Pancreas (tissue), 10 donors: ENCODE measurements at places on chromosomes 6 and 20. TPM values are rescaled to one million over a fixed set of nuclear protein-coding genes. Genes with fewer than 3 reads are reported as not detected.

GRCh38 chr20:34013554-34013953, 19.8 kb downstream of the RALY start:
- peaks cover 25% of the 10 kb centered on the region for H3K4me1 ChIP-seq
- H3K27ac ChIP-seq: no peak overlapping the region
- H3K27me3 ChIP-seq: no peaks in the 10 kb centered on the region
- no peak for DNase-seq
- H3K4me3 ChIP-seq: no peak overlapping the region

DNA sequence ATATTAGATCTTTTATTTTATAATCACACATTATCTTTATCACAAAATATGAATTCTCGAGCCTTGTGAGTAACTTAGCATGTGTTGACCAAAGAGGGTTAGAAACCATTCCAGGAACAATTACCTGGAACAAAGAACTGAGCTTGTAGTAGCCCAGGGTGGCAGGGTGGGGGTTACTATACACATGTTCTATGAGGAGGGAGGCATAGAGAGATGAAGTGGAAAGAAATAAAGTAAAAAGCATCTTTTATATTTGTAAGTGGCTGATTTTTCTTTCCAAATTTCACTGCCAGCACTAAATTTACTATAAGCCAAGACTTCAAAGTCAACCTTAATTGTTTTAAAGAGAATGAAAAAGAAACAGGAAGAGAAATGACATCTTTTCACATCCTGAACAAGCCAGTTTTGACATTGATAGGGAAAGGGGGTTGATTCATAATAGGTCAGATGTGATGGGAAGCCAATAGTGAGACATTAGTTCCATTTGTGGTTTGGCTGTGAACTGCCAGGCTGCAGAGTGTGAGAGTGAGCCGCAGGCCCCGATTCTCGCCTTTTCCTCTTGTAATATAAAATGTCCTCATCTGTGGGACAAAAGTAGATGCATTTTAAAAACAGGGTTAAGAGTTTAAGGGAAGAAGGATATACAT, 52.7 kb upstream of the MYB start:
- H3K27ac ChIP-seq: no peak overlapping the region
- no peaks in the 10 kb centered on the region for H3K36me3 ChIP-seq
- no peak for DNase-seq
- H3K4me3 ChIP-seq: no peak overlapping the region
- no peaks in the 10 kb centered on the region for H3K4me1 ChIP-seq

DNA sequence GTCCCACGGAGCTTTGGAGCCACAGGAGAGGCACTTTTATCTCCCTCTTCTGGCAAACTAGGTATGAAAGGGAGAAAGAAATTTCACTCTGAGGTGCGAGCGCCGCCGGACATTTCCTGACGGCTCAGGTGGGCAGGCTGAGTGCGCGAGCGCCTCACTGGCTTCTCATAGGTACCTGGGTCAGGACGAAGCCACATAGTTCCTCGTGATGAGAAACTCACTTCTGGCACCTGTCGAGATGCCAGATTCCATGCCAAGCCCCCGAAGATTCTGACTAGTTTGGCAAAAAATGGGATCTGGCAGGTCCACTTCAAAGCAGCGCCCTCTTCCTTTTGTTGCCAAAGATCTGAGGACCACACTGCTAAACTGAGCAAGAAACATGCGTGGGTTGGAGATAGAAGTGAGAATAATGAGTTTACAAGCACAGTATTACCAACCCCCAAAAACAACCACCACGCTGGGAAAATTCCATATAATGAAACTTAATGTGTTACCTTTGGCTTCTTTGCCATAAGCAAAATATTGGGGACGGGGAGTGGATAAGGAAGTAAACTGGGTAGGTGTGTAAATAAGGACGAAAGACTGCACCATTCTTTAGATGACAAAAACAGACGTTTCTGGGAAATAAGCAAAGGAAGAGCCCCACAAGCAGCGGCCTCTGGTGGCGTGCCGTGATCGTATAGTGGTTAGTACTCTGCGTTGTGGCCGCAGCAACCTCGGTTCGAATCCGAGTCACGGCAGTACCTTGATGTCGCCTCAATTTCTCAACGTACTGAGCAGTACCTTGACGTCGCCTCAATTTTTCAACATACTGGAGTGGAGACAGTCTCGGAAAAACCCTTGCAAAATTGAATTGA, 89.8 kb upstream of the PRSS16 start:
- peak overlapping the region; percentile 28 for H3K27ac ChIP-seq
- peak overlapping the region; percentile 50 for H3K4me3 ChIP-seq
- no peaks in the 10 kb centered on the region for H3K4me1 ChIP-seq
- H3K27me3 ChIP-seq: no peaks in the 10 kb centered on the region

DNA sequence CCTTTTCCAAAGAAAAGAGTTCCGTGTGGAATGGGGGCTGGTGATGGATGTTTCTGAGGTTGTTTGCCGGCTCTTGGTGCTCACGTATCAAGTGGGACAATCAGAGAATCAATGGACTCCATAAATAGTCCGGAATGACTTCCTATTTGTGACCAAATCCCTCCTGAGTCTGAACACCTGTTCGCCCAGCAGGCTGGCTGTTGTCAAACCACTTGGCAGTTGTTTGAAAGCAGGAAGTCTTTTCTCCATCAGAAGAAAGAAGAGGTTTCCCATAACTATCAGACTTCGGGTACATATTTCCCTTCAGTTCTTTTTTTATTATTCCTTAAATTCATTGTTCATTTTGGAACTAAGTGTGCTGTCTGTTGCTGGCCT, 154.7 kb upstream of the RIN2 start:
- H3K27ac ChIP-seq: no peak overlapping the region
- DNase-seq: no peak
- no peaks in the 10 kb centered on the region for H3K4me1 ChIP-seq
- H3K4me3 ChIP-seq: no peak overlapping the region
- H3K27me3 ChIP-seq: no peaks in the 10 kb centered on the region
- H3K36me3 ChIP-seq: no peaks in the 10 kb centered on the region

DNA sequence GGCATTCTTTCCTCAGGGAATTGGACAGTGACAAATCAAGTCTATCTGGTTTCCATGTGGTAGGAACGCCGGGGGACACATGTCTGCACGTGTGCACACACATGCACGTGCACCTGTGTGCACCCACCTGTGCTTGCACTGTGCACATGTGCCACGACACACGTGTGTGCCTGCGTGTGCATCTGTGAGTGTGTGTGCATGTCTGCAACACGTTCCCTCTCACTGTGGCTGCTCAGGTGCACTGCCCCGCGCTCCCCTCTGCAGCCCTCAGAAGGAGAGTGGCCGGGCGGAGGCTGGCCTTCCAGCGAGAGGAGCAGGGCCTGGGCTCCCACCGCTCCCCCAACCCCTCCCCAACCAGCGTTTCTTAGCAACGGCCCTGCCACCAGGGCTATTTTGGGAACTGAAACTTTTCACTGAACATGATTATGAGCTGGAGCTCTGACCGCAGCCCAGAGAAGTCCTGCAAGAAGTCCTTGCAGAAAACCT, 147.8 kb downstream of the PHACTR3 start:
- no peak overlapping the region for H3K4me3 ChIP-seq
- H3K36me3 ChIP-seq: no peaks in the 10 kb centered on the region
- no peak for DNase-seq
- no peaks in the 10 kb centered on the region for H3K4me1 ChIP-seq
- H3K27me3 ChIP-seq: no peaks in the 10 kb centered on the region
- H3K27ac ChIP-seq: no peak overlapping the region

DNA sequence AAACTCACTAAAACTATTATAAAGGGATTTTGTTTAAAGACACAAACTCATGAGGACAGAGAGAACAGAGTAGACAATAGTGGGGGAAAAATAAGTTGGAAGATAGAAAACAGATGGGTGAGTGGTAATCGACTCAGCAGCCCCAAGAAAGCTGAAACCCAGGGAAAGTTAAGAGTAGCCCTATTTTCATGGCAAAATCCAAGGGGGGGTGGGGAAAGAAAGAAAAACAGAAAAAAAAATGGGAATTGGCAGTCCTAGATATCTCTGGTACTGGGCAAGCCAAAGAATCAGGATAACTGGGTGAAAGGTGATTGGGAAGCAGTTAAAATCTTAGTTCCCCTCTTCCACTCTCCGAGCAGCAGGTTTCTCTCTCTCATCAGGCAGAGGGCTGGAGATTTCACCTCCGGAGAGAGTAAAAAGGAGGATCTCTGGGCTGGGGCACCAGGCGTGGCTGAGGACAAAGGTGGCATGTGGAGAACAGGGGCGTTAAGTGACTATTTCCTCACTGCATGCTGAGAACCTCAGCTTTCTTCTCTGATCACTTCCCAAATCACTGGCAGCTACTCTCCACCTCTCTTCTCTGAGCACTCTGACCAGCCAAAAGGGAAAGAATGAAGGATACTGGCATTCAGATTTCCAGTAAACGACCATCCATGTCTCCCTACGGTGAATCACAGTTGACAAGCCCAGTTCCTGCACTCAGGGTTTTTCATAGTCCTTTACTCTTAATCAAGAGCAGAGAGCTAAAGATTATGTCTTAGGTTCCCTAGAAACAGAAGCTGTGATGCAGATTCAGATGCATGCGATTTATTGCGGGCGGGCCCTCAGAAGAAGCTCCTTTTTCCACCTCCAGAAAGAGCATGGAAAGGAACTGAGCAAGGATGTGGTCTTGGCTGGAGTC, 7.3 kb upstream of the RNF24 start:
- no peak overlapping the region for H3K4me3 ChIP-seq
- no peaks in the 10 kb centered on the region for H3K36me3 ChIP-seq
- H3K27ac ChIP-seq: no peak overlapping the region
- DNase-seq: no peak
- H3K4me1 ChIP-seq: peaks cover 4% of the 10 kb centered on the region

Gene CBLN4
- 1.3 TPM for polyA plus RNA-seq
